Bronchus fibroblast of lung (primary cell): ENCODE measurements at places on chromosomes 1 and 21. TPM values are rescaled to one million over a fixed set of nuclear protein-coding genes. Genes with fewer than 3 reads are reported as not detected.

The A3GALT2 gene
- not detected in 2 replicates for total RNA-seq

The OSBPL9 gene
- 48.9 and 59.5 TPM in 2 replicates for total RNA-seq

The TFF3 gene
- total RNA-seq: not detected in 2 replicates

The E2F2 gene
- total RNA-seq: 3.3 and 3.7 TPM in 2 replicates
